ENCODE measurements at places on chromosomes 13 and 19.
A peak's percentile ranks its signal among the peaks of the same experiment; 100 is the strongest.

- no peak for DNase-seq
These were observed 7.2 kb upstream of the ZNF606 start for GRCh38 chr19:58009666-58010301.

- no peak for DNase-seq
These were observed 25.0 kb upstream of the C1QTNF9B start for GRCh38 chr13:23922005-23922932.

DNA sequence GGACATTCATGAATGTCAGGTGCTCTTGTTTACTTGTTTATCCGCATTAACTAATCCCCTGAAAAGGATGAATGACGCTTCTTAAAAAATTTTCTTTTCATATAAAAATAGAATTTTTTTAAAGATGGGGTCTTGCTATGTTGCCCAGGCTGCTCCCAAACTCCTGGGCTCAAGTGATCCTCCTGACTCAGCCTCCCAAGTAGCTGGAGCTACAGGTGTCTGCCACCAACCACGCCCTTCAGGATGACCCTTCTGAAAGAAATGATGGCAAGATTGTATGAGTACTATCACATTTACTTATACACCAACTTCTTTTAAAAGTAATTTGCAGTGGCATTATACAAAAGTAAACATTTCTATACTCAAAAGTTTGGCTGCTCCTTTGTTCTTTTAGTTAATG lies 6.2 kb upstream of the EBPL start:
- DNase-seq, result no peak

DNA sequence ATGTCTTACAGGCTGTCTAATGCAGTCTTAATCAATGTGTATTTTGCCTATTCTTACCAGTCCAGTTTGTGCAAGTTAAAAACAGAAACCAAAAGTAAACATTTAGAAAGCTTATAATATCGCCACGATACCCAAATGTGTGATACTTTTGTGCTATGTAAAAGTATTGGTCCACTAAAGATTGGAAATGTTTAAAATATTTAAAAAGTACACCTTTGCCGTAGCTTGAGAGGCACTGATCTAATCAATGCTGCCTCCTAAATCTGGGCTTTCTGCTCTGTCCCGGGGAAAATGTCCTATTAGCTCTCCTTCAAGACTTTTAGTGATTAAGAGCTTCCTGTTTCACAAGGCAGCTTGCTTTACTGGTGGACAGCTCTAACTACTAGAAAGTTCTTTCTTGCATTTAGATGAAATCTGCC lies 64.7 kb downstream of the DNAJC15 start:
- DNase-seq, result no peak

DNA sequence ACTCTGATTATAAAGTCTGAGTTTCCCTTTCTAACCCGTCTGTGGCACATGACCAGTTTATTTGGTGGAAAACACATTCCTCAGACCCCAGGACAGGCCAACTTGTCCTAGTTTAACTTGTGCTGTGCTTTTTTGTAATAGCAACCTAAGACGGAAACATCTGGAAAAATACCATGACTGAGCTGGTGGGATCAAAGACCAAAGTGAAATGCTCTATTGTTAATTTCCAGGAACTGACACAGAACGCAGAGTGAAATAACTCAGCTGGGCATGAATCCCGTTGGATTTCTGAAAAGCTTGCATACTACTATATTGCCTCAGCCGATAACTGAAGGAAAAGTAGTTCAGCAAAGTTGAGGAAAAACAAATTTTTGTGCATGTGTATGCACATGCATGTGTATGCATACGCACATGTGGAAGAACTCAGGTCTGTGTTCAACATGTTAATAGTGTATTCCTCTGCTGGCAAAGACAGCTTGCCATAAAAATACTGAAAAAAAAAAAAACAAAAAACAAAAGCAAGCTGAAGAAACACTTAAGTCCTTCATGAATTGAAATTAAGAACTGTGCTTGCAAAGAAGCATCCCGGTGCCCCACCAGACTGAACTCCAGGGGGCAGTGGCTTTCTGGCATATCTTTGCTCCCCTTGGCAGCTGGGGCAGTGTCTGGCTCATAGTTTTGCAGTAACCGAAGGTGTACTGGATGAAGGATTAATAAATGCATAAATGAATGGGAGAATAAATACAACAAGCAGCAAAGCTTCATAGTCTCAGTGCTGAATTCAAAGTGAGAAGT lies 187.8 kb downstream of the LHFPL6 start:
- DNase-seq, result no peak

GRCh38 chr19:35512831-35513627 lies 420 bp downstream of the DMKN start:
- DNase-seq, result no peak

GRCh38 chr13:67229481-67230403 lies at the start of gene PCDH9:
Gene PCDH9, minus strand, starts transcription at chr13:67230336. Its CDS starts 1,896 bp downstream, at chr13:67228440.
- no peak for DNase-seq

GRCh38 chr19:862581-863314 lies 3.3 kb downstream of the CFD start:
- DNase-seq, result no peak

DNA sequence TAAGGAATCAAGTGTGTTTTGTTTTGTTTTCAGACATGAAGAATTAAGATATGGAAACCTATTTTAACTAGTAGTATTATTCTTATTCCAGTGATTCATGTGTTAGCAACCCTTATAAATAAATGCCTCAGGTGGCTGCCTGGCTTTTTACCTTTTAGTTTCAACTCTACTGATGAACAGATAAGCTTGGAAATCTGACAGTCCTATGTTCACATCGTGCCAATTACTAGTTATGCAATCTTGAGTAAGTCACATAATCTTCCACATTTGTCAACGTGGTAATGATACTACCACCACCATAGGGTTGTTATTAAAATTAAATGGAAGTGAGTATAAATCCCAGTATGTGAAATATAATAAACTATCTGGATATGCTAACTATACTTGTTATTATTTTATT lies 64.3 kb downstream of the TBC1D4 start:
- peak; percentile 49 for DNase-seq

DNA sequence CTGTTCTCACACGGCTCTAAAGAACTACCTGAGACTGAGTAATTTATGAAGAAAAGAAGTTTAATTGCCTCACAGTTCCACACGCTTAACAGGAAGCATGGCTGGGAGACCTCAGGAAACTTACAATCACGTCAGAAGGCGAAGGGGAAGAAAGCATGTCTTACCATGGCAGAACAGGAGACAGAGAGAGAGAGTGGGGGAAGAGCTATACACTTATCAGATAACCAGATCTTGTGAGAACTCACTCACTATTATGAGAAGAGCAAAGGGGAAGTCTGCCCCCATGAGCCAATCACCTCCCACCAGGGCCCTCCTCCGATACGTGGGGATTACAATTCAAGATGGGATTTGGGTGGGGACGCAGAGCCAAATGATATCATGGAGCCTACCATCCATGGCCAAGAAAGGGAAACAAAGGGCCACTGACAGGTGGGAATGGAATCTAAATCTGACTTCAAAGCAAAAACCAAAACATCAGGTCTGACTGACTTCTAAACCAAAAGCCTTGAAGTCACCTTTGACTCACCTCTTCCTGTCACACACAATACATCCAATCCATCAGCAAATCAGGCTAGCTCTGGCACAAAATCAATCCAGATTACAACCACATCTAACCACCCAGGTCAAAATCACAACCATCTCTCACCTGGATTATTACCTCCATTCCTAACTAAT lies 189.7 kb downstream of the ENOX1 start:
- no peak for DNase-seq

DNA sequence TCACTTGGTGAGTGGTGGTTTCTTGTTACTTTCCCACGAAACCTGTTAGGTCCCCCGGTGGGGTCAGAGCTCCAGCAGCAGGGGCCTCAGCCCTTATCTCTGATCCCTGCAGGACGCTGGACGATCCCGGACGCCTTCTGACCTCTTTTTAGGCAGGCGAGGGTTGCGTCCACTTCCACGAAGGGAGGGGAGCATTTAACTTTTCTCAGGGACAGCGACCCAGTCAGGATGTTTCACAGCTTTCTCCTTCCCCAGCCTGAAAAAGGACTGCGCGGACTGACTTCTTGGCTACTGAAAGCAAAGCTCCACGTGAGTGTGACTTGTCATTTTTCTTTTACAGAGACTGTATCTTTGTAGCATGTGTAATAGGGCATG lies 692 bp downstream of the ZNF234 start:
- no peak for DNase-seq

DNA sequence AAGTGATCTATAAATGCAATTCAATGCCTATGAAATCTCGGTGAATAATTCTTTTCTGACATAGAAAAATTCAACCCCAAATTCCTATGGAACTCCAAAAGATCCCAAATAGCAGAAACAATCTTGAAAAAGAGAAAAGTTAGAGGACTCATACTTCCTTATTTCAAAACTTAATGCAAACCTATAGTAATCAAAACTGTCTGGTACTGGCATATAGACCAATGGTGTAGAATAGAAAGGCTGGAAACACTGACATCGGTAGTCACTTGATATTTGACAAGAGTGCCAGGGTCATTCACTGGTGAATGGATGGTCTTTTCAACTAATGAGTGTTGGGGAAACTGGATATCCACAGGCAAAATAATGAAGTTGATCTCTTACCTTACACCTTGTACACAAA lies 637.1 kb upstream of the PCDH9 start:
- no peak for DNase-seq

DNA sequence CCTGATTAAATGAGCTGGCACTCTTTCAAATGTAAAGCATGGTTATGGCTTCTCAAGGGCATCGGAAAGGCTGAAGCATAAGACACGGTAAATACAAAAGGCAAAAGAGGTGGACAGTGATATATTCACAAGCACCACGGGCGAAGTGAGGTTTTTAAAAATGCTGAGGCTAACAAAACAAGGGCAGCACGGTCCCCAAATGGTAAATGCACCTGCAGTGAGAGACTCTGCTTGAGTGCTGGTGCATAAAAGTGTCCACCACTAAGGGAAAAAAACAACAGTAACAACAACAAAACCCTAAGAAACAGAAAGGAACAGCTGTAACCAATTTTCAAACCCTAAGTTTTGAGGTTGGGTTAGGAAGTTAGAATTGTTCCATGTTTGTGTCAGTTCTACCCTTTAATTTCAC lies 234.9 kb downstream of the PCDH9 start:
- no peak for DNase-seq

DNA sequence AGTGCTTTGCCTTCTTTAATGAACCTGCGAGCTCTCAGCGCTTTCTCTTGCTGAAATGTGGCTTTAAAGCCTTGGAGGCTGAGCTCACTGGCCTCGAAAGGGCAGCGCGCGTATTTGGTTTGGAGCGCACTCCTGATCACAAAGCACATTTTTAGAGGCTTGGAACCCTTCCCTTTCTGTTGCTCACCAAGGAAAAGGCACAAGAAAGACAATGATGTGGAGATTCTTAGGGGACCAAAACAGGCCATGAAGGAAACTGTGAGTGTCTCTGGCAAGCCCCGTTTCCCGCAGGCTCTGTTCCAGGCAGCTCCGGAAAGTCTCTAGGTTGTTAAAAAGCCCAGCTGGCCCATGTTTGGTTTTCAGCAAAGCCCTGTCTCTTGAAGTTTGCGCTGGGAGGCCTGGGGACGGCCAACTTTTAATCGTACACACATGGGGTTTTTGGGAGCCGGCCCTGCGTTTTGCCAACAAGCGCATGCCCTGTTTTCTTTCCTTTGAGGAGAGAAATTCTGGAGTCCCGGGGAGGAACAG lies 9.4 kb upstream of the SPC24 start:
- no peak for DNase-seq

DNA sequence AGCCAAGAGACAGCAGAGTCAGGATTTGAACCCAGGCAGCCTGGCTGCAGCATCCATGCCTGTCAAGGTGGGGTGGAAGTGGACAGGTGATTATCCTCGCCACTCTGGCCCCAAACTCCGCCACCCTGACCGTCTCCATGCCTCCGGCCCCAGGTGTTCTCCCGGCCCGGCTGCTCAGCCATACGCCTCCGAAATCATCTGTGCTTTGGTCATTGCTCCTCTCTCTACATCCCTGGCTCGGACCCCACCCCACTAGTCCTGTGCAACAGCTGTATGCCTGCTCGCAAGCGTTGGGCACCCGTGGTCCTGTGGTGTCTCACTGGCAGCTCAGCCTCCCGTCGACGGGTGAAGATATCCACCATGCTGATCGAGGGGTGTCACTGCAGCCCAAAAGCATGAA lies 3.9 kb downstream of the DAND5 start:
- DNase-seq, result no peak

DNA sequence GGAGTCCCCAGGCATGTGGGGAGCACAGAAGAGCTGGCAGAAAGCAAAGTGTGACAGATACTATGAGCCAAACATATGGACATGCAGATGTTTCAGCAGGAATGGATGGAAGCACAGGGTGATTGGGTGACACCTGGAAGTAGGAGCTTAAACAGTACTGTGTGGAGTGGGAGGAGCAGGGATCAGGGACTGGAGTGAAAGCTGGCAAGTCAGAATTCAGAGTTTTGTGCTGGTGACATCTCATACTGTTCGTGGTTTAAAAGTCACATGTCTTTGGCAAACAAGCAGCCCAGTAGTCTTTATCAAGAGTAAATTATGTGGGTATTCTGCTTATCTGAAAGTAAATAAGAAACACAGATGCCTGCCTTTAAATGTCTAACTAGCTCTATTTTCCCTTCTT lies 408.2 kb downstream of the COG6 start:
- no peak for DNase-seq

- DNase-seq, result peak; percentile 85
These were observed 275.6 kb downstream of the KLF5 start for GRCh38 chr13:73334445-73334844.

GRCh38 chr13:72163678-72164077 lies 296.7 kb upstream of the DACH1 start:
- DNase-seq, result no peak

- no peak for DNase-seq
These were observed 7.9 kb downstream of the SIPA1L3 start for GRCh38 chr19:37914908-37915307.

DNA sequence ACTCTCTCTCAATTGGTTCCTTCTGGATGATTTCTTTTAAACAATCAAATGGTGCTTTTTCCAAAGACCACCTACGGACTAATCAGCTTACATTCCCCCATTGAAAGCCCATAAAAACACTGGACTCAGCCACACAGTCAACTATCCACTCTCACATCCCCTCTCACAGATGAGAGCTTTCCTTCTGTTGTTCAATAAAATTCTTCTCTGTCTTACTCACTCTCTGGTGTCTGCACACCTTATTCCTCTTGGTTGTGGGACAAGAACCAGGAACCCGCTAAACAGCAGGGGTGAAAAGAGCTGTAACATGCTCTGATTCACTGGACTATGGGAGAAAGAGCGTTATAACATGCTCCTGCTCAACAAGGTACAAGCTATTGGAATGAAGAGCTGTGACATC lies 2896.2 kb downstream of the PCDH9 start:
- no peak for DNase-seq

GRCh38 chr13:42964761-42965161 lies 27.3 kb downstream of the EPSTI1 start:
- no peak for DNase-seq
